ENCODE measurements at places on chromosomes 2 and 18.

DNA sequence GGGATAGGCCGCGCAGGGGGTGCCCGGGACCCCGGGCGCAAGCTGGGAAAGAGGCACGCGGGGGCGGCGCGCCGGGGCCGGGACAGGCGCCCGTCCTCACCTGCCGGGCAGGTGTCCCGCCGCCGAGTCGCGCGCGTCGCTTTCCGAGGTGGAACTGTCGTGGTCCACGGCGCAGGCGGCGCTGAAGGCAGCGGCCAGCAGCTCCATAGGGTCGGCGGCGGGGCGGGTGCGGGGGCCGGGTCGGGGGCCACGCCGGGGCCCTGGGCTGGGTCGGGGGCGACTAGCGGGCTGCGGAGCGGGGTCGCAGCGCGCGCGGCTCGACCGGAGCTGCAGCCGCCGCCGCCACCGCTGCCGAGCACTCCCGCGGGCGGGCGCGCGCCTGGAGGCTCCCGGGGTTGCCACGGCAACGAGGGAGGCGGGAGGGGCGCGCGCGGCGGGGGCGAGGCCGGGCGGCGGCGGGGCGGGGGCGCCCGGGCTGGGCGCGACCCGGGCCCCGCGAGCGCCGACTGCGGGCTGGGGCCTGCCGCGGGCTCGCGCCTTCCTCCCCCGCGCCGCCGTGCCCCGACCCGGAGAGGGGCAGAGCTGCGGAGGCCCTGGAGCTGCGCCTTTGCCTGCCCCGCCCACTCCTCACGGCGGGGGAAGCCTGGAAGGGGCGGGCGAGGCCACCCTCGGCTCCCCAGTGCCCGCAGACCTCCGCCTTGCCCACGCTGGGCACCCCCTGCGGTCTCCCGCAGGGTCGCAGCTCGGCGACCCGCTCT, 57.9 kb downstream of the SNORC start:
- no peak for DNase-seq

DNA sequence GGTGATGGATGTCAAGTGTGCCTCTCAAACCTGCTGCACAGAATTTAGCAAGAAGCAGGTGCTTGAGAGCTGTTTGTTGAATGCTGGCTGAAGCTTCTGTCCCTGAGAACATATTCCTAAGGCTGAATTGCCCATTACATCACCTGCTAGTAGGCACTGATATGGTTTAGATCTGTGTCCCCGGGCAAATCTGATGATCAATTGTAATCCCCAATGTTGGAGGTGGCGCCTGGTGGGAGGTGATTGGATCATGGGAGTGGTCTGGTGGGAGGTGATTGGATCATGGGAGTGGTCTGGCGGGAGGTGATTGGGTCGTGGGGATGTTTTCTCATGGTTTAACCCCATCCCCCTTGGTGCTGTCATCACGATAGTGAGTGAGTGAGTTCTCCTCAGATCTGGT, 128.0 kb downstream of the HRH4 start:
- DNase-seq, result no peak

DNA sequence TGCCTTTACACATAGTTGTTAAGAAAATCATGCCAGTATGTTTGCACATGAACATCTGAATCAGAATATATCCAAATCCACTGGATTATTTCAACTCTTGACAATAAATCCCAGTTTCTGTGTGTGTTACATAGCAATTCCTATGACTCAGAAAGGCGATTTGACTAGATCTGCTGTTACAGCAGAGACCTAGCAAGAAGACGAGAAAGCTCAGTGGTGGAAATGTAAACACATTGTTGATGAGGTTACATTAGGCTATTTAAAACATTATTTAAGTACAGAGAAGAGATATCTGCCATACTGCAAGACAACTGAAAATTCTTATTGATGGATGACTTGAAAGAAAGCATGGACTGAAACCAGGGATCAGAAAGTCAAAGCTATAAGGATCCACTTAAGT, 73.0 kb upstream of the SMIM21 start:
- no peak for DNase-seq

DNA sequence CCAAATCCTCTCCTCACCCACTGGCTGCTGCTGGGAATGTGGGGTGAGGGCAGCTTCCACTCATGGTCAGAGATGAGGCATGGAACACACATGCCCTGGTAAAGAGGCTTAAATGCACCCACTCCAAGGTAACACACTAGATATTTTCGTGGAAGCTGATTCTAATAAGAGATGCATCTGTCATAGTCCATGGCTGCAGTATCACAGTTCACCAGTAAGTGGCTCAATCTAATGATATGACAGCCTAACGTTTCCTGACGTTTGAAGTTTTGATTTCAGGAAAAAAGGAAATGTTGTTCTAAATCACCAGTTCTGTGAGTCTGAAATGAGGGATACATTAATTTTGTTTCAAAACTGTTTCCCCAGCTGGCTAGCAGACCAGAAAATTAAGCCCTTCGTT, 38.2 kb downstream of the LCT start:
- DNase-seq, result peak; percentile 9

DNA sequence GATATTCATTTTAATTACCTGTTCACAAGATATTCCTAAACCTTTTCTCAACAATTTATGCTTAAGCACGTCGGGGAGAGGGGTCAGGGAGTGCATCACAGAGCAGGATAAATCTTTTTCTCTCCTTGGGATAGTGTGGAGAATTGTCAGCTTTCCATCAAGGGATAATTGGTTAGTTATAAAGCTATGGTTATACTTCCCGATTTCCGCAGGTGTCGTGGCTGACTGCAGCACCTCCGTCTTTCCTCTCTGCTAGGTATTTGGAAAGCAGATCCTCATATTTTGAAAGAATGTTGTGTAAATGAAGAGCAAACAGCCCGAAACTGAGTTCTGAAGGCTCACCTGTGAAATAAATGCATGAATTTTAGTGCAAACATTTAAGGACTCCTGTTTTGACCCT, 778 bp downstream of the DYNC2LI1 start:
- DNase-seq, result no peak

DNA sequence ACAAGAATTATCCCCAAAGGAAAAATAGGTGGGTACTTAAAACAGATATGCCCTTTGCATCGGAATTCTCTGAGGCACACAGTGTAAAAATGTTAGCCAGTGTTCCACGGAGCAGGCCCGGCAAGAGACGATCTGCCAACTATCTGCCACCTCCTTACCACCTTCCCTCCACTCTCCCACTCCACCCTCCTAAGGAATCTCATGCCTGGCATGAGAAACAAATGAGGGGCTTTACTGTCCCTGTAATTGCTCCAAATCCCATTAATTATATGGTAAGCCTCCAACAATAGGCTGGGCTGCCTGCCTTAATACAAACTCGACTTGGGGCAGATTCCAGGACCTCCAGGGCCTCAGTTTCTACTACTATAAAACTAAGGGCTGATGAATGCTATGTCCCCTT, 102.3 kb downstream of the ZBTB7C start:
- no peak for DNase-seq

DNA sequence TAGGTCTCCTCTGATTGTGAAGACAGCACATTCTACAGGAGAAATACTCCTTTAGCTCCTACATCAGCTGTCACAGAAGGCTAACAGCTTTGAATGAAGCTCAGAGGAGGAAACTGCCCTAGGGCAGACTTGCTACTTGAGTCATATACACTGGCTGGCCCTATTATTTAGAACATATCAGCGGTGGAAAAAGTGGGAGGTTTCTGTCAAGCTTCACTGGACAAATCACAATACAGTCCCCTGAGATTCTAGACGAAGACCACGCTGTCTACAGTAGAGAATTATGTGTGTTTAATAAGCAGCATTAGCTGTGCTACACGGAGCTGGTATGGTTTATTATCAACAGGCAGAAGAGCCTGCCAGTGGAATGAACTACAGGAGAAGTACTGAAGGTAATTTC, 230.9 kb upstream of the FSIP2 start:
- no peak for DNase-seq

DNA sequence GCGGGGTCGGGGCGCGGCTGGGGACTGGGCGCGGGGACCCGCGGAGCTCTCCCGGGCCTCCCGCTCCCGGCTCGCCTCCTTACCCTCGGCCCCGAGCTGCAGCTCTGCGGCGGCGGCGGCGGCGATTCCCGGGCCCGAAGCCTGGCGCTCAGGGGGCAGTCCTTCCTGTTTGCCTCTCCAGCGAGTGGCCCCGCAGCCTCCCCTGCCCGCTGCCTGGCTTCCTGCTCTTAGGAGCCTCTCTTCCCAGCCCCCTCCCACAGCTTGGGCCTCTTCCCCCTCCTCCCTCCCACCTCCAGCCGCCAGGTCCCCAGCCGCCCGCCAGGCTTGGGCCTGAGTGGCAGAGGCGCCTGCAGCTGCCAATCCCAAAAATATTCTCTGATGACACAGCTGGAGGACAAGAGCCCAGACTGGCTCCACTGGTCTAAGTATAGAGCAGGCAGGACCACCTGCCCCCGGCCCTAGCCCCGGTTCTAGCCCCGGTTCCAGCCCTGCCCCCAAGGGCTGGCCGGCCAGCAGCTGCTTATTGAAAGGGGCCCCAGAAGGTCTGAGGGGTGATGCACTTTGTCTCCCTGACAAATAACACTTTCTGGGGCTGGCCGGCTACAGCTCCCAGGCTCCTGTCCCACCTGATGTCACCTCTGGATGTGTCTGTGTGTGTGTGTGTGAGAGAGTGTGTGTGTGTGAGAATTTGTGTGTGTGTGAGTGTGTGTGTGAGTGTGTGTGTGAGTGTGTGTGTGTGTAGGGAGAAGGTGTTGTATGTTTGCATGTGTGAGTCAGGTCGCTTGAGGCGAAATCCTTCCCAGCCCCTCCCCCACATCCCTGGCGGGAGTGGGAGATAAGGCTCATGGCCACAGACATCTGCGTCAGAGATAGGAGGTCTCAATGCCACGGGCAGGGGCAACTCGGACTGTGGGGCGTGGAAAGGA, at the start of gene OBSL1:
OBSL1 (minus strand) TSS at position 229 of the 926 bp plus-strand sequence. CDS start 307 bp downstream, outside the sequence.
- DNase-seq, result peak; percentile 94

DNA sequence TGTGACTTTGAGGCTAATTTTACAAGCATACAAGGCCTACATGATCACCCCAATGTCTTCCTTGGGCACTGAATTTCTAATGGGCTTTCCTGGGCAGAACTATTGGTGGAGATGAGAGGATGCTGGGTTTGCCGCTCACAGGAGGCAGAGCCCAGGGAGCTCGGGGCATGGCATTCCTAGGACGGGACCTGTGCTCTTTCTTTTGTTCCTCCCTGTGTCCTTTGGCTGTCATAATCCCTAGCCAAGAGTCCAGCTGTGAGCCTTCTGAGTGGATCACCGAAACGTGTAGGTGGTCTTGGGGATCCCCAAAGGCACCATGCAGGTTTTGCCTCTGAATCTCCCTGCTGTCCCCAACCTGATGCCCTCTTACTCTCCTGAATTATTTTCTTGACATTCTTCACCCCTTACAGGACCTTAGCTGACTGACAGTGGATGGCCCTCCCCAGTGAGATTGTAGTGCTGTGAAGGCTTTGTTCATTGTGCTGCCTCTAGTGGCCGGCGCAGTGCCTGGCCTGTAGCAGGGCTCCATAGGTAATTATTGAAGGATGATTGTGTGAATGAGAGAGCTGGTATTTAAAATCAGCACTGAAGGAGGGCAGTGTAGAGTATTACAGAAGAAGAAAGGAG, 221.9 kb downstream of the ZNF407 start:
- DNase-seq, result peak; percentile 46

- no peak for DNase-seq
Measured at GRCh38 chr18:53139746-53140500, 799.9 kb downstream of the DCC start.

DNA sequence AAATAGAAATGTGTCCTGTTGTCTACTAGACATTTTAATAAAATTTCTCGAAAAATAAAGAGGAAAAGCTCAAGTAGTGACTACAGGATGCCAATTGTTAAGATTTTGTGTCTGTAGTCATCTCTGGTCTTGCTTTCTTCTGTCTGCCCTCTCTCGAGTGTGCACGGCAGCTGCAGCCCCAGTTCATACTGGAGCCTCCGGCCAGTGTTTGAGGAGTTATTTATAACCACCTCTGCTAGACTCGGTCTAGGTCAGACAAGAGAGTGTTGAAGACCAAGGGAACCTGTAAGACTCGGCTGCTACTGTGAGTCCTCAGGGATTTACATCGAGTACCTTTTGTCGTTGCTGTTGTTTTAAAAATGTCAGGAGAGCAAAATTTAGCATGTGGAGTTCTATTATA, 810.1 kb upstream of the POU3F3 start:
- peak; percentile 56 for DNase-seq

DNA sequence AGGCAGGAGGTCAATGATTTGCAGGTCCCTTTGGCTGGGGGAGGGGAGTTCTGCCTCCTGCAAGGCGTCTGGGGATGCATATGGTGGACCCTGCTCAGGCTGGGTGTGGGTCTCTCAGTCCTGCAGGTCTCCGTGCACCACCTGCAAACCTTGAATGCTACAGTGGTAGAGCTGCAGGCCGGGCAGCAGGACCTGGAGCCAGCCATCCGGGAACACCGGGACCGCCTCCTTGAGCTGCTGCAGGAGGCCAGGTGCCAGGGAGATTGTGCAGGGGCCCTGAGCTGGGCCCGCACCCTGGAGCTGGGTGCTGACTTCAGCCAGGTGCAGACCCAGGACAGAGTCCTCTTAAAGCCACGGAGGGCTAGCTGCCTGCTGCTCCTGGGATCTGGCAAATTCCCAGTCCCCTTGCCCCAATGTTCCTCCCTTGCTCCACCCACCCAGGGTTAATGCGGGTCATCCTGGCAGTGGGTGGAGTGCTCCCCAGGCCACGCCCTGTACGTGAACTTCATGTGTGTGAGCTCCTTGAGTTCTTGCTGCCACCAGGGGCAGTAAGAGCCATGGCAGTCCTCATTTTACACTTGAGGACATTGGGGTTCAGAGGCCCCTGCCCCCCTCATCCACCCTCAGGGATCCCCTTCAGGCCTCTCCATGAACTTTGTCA, 3.1 kb downstream of the PROM2 start:
- peak; percentile 3 for DNase-seq

DNA sequence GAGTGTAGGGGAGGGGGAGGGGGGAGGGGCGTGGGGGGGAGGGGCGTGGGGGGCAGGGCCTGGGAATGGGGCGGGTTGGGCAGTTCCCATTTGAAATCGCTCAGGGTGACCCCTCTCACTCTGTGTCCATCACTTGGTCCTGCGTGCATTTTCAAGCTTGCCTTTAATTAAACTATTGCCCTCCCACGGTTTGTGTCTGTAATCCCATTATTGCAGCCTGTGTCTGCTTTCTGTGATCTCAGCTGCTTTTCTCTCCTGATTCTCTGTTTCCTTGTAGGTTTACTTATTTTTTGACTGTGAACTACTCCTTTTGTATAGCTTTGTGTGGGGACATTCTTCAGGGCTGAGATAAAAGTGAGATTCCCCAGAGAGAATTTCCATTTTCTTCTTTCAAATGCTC, 1.3 kb downstream of the DCDC2C start:
- no peak for DNase-seq

- no peak for DNase-seq
Measured at GRCh38 chr18:45084206-45084605, 403.5 kb downstream of the SETBP1 start.

- DNase-seq, result no peak
Measured at GRCh38 chr2:239039479-239039861, 191.6 kb downstream of the TWIST2 start.

DNA sequence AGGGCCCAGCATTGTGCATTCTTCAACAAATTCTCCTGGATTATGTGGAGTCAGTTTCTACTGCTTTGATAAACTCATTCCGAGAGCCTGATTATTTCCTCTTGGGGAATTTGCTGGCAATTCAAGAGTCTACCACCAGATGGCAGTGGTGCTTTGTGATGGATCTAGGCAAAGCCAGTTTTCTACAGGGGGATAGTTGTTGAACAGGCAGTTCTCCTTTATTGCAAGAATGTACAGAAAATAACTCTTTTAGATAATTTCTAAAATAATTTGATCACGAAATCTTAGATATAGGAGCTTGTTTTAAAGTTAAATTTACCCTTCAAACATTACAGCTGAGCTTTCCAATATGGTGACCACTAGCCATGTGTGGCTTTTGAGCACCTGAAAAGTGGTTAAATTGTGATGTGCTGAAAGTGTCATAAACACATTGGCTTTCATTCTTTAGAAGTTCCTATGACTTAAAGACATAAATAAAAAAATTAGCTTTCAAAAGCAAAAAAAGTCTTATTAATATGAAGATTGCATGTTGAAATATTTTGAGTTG, 66.7 kb upstream of the HAAO start:
- DNase-seq, result peak; percentile 92

Measured in OCI-M1 (cell line).